H9 (cell line): ENCODE measurements at places on chromosomes 2 and 18. TPM values are rescaled to one million over a fixed set of nuclear protein-coding genes. Genes with fewer than 3 reads are reported as not detected.

TTN gene
- total RNA-seq: 0.59 and 0.70 TPM in 2 replicates

INO80D gene
- 45.7 and 46.0 TPM in 2 replicates for total RNA-seq

MARCHF4 gene
- 0.26 and 0.33 TPM in 2 replicates for total RNA-seq

ANKAR gene
- total RNA-seq: 1.6 and 2.0 TPM in 2 replicates

DNA sequence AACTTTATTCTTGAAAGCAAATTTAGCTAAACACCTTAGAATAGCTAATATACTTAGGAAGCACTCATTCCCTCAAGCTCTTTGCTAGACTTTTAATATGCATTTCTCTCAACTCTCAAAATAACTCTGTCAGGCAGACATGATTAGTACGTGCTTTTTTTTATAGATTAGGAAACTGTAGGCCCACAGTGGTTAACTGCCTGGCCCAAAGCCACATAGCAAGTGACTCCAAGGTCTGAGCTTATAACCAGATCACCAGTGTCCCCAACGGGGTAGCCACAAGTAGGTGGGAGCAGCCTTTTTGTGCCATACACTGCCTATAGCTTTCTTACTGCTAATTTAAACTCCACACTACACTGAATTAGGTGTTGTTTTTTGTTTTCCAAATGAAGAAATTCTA, 576.8 kb downstream of the METTL4 start:
- no peak for DNase-seq

DNA sequence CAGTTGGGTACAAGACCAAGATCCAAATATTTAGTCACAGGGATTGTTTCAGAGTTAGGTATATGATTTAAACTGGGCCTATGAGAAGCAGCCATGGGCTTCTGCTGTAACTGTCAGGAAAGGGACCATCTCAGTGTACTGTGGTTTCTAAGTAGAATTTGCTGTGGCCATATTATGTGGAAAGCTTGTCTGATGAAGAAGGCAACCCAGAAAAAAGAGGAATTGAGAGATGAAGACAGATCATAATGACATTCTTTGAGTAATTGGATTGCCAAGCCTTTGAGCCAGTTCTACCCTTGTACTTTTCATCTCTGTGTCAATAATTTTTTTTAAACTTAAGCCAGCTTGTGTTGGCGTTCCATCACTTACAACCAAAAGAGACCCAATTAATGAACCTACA, 259.6 kb downstream of the NUP35 start:
- DNase-seq: no peak

DNA sequence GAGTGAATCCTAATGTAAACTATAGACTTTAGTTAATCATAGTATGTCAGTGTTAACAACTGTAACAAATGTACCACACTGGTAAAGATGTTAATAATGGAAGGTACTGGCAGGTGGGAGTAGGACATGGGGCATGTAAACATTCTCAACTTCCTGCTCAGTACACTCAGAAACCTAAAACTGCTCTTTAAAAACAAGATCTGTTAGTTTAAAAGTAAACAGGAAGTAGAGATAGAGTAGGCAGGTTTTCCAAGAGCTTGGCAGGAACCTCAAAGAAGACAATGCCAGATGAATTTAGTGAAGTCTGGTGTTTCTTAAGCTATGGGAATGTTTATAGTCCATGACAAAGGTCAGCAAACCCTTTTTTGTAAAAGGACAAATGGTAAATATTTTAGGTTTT, 46.6 kb downstream of the CCDC138 start:
- no peak for DNase-seq

- no peak for DNase-seq
These were observed 15.8 kb downstream of the PTPN18 start for GRCh38 chr2:130371723-130372054.

- DNase-seq: no peak
These were observed 61.6 kb downstream of the DNER start for GRCh38 chr2:229652796-229653195.

GRCh38 chr2:104344985-104345384, 508.9 kb upstream of the POU3F3 start:
- no peak for DNase-seq
